ENCODE measurements at places on chromosomes 6 and 20.
A peak's percentile ranks its signal among the peaks of the same experiment; 100 is the strongest.

- DNase-seq: no peak
Measured at GRCh38 chr20:1386323-1386722, 6.5 kb downstream of the FKBP1A start.

DNA sequence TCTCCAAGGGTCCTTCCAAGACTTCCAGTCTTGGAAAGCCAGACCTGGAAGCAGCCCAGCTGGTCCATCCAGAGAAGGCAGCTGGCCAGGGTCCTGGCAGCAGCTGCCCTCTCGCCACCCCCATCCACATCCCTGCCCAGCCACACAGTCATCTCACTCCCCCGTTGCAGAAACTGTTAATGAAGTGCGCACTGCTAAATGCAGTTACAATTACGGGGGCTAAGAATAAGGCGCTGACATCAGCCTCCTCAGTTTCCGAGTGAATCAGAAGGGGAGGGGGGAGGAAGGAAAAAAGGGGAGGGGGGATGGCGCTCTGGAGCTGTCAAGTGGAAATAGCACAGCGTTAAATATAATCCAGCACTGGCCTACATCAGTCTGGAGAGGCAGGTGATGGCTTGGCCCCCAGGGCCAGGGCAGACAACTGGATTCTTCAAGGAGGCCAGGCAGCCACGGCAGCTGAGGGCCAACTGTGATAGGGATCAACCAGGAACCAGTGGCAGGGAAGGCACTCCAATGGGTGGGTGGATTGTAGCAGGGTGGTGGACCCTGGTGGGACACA, 6.9 kb downstream of the RIMS4 start:
- no peak for DNase-seq

DNA sequence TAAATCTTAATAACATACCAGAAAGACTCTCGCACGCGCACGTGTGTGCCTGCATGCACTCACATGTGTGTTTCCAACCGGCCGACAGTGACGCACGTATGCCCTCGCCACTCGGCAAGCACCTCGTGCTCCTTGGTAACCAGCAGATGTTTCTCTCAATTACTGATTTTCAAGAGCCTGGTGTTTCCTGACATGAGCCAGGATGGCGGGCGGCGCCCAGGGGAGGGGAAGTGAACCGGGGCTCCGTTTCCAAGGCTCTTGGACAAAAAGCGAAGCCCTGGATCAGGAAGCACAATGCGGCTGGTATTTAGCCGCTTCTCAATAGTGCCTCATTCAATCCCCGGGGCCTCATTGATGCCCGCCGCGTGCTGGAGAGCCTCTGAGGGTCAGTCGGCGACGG, 37.7 kb downstream of the PMEPA1 start:
- peak; percentile 58 for DNase-seq

DNA sequence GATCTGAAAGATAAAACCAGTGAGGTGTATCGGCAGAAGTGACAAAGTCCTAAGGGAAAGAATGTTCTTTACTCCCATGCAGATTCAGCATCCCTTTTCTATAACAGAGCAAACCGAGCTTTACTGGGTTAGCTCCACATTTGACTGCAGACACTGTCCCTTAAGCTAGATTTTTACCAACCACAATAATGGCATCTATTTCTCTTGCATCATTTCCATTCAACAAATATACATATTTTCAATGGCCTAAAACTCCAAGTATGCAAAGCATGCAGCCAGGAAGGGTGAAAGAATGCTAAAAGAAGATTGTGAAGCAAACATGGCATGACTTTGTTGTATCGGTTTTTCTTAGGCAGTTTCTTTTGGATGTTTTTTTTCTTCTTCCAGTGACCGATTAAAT, 255.4 kb downstream of the OGFRL1 start:
- DNase-seq: no peak

DNA sequence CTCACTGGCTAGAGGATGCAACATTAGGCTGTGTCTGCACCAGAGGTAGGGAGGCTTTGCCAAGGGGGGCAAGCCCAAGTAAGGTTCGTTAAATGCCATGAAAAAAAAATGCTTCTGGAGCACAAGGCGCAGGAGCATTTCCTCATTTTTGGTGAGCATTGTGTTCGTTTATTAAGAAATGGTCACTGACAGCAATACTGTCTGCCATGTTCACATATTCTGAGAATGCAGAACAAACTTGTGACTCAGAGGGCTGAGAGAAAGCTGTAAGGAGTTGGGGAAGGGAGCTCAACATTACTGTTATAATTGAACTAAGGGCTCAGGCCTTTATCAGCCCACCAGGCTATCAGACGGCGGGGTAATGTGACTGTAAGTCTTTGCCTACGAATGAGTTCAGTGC, 465.4 kb upstream of the BTBD3 start:
- no peak for DNase-seq

DNA sequence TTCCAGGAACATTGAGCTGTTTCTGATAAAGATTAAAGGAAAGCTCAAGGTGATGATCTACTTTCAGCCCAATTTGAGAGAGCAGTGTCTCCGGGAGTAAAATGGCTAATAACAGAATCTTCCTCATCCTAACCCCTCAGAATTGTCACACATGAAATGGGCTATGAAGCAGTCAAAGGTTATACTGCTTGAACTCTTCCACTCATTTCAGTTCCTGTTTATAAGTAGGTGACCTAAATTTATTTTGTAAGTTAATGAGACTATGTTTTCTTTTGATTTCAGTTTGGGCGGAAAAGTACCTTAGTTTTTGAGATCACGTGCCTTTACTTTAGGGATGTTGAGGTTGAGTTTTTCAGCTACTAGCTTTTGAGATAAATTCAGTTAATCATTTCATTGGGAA, 47.2 kb downstream of the QKI start:
- no peak for DNase-seq

DNA sequence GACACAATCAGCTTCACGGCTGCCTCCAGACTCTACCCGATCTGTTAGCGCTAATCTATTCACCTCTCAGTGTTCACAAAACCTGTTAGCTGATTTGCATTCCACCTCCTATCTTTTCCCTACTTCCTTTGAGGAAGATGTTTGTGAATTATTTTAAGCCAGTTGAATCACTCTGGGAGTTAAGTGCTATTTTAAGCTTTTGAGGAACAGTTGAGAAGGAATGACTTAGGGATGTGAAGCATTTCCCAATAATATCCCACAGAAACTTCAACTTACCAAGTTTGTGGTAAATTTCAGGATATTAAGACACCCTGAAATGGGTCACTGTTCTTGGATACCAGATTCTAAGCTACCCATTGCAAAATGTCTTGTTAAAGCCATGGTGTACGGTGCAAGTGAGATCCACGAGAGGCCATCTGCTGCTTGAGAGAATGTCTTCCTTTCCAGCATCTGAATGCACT, 145.2 kb upstream of the CITED2 start:
- DNase-seq: no peak

DNA sequence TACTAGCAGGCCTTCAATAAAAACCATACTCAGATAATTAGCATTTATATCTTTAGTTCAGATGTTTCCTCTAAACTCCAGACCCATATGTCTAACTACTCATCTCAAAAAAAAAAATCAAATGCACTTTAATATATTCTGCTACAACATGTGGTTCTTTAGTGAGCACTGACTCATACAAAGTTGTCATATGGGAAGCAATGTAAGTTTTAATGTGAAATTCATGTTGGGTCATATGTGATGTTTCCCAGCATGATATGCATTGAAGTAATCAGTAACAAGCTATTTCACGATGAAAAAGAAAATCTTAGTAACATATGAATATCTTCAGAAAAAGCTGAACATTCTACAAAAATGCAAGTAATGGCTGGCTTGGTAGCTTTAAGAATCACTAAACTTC, 859.7 kb upstream of the ADGRB3 start:
- DNase-seq: no peak

DNA sequence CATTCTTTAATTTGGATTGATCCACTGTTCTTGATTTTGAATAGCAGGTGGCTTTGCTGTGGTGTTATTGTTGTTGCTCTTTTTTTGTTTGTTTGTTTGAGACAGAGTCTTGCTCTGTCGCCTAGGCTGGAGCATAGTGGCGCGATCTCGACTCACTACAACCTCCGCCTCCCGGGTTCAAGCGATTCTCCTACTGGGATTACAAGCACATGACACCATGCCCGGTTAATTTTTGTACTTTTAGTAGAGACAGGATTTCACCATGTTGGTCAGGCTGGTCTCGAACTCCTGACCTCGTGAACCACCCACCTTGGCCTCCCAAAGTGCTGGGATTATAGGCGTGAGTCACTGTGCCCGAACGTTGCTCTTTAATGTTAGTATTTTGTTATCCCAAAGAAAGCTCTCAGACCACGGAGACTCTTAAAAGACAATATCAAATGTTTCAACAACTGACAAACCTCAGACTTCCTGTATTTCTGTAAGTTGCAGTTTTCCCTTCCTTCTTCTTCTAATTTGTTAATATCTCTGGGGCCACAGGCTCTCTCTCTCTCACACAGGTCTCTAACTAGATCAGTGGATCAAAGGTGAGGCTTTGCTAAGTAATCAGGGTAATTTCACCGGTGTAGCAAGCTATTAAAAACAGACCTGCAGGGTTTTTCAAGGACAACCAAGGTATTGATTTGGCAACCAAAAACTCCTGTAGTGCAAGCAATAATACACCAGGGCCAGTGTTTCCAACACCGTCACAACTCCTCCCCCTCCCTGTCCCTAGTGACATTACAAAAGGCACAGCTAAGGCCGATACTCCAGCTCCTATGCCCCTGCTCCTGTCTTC, 48.8 kb upstream of the ZNF217 start:
- DNase-seq: peak; percentile 46

- peak; percentile 45 for DNase-seq
Measured at GRCh38 chr6:105994591-105995390, 91.3 kb upstream of the PRDM1 start.

GRCh38 chr20:21564127-21564773, 50.4 kb upstream of the NKX2-2 start:
- no peak for DNase-seq

GRCh38 chr6:107641500-107641941, 151.6 kb downstream of the SOBP start:
- no peak for DNase-seq

DNA sequence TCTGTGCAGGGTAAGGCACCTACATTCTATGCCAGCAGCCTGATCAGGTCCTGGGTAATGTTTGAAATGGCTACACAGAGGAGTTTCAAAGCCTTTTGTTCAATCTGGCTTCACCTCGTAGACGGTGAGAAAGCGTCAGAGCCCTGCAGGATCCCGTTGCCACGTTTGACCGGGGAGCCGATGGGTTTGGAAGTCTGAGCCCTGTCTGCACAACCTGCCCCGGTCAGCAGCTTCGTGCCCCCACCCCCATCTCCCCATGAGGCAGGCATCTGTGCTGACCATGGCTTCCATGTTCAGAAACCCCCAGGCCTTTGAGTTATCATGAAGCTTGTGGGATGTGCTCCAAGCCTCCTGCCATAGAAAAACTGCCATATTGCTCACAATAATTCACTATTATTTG, 63.9 kb downstream of the PTPN1 start:
- no peak for DNase-seq

DNA sequence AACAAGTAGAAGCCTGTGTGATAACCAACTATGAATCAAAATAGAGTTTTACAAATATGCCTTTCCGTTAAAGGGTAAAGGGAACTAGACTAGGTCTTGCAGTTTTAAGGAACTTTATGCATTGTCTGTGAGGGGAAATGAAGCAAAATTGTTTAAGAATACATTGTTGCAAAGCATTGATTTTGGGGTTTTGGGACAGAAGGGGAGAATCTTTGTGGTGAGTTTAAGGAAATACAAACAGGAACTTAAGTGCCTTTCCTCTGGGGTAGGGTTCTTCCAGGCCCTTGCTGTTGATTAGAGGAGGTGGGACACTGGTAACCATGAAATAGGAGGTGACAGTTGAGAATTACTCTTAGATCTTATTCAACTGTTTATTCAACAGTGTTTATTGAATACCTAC, 4.7 kb downstream of the MAPK14 start:
- no peak for DNase-seq

DNA sequence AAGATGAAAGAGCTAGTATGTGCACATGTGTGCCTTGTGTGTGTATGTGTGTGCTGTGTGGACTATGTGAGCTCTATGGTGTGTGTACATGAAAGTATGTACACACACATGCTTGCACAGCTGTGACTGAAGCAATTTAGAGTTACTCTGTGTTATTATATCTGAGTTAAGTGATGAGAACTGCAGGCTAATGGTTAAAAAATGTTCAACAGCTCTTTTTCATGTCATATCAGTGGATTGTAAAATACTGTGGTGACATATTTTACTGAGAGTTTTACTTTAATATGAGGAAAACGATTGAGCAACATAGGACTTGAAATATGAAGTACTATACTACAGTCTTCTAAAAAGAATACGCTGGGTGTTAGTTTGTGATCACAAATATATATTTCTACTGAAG, 195.7 kb upstream of the KCNK16 start:
- DNase-seq: no peak

GRCh38 chr6:153957394-153957793, 81.6 kb upstream of the OPRM1 start:
- no peak for DNase-seq

DNA sequence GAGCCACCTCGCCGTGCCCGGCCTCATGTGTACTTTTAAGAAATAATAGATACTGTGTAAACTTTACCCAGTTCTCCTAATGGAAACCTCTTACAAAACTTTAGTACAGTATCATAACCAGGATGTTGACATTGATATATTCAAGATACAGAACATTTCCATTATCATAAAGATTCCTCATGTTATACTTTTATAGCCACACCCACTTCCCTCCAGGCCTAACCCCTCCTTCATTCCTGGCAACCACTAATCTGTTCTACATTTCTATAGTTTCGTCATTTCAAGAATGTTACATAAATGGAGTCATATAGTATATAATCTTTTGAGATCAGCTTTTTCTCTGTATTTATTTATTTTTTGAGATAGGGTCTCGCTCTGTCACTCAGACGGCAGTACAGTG, 52.6 kb upstream of the SALL4 start:
- no peak for DNase-seq

- no peak for DNase-seq
Measured at GRCh38 chr20:60667641-60668040, 584.4 kb upstream of the CDH4 start.

DNA sequence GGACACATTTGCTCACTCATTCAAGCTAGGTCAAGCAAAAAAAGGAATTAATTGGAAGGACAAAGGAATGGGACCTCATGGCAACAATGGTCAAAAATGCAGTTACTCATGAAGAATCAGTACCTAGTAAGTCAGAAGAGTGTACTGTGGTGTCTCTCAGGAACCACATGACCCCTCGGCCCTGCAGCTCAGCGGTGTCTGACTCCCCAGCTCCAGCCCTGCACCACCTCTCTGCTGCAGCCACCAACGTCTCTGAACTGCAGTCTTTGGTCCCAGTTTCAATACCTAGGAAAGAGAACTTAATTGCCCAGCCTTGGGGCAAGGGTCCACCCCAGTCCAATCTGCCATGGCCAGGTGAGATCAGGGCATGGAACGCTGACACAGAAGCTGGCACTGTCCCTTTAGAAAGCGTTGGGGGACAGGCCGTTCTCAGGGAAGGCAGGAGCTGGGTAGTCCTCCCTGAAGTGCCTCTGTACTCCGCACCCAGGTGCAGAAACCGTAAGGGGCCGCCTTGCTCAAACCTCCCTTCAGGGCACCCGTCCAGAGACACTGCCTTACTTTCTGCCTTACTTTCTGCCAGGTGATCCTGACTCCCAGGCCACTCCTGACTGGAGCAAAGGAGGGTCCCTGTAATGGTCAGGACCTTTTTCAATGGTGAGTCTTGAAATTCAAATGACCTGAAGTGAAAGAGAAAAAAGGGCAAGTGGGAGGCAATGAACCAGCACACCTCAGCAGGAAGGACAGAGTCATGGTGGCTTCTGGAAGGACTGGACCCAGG, 13.2 kb upstream of the NELFCD start:
- DNase-seq: no peak

GRCh38 chr6:119521251-119521650, 171.7 kb upstream of the MAN1A1 start:
- no peak for DNase-seq

Data from CD4-positive, alpha-beta T cell treated with Interleukin-1 beta for 1 hour (primary cell).